ENCODE measurements at places on chromosomes 13 and 19.
A peak's percentile ranks its signal among the peaks of the same experiment; 100 is the strongest.

GRCh38 chr13:45511310-45512097 lies 46.8 kb downstream of the COG3 start:
- no peak for DNase-seq

DNA sequence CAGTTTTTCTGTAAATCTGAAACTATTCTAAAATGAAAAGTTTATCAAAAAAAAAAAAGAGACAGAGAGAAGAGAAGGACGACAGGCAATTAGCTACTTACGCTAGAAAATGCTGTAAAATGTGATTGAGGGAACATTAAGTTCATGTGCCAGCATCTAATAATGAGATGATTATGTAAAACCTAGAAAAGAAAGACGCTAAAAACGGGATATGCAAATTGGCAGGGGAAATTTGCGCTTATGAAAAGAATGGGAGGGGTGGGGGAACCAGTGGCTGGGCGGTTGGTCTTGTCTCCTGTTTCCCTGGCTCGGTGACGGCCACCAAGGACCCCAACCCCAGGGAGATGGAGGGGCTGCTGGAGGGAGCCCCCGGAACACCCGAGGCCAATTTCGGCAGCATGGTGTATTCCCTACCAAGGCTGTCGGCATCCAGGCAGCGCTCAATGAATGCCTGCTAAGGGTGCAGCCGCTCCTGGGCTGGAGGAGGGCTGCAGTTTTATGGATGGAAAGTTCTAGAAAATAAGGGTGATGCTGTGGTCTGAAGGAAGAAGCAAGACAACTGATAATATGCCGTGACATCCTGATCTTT lies 34.2 kb downstream of the GNG7 start:
- no peak for DNase-seq

- DNase-seq, result peak; percentile 57
These were observed 669 bp downstream of the GADD45B start for GRCh38 chr19:2476451-2477140.

GRCh38 chr19:39554701-39555311 lies 14.8 kb upstream of the EID2 start:
- no peak for DNase-seq

DNA sequence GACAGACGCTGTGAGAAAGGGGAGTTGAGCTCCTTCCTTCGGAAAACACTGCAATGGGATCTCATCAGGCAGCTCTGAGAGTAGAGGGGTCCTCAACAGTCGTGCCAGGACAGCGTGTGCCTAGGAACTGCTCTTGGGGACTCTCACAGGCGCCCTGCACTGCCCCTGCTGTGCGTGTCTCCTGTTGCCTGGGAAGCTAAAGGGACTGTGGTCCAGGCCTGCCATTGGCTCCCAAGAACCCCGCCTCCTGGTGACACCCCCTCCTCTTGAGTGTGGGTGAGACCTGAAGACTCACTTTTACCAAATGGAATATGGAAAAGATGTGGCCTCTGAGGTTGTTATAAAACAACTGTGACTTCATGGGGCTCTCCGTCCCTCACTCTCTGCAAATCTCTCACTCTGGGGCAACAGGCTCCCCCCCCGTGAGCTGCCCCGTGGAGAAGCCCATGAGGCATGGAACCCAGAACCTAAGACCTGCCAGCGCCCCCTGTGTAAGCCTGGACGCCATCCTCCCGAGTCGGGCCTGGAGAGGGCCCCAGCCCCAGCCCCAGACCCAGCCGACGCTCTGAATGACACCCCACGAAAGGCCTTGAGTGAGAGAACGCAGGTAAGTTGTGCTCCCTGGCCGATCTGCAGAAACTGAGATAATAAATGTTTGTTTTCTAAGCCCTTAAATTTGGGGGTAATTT lies 302.7 kb downstream of the FGF9 start:
- no peak for DNase-seq

- DNase-seq, result no peak
These were observed 772 bp downstream of the PARP4 start for GRCh38 chr13:24511816-24512196.

- DNase-seq, result no peak
These were observed 385.7 kb downstream of the DCT start for GRCh38 chr13:94093652-94094315.

DNA sequence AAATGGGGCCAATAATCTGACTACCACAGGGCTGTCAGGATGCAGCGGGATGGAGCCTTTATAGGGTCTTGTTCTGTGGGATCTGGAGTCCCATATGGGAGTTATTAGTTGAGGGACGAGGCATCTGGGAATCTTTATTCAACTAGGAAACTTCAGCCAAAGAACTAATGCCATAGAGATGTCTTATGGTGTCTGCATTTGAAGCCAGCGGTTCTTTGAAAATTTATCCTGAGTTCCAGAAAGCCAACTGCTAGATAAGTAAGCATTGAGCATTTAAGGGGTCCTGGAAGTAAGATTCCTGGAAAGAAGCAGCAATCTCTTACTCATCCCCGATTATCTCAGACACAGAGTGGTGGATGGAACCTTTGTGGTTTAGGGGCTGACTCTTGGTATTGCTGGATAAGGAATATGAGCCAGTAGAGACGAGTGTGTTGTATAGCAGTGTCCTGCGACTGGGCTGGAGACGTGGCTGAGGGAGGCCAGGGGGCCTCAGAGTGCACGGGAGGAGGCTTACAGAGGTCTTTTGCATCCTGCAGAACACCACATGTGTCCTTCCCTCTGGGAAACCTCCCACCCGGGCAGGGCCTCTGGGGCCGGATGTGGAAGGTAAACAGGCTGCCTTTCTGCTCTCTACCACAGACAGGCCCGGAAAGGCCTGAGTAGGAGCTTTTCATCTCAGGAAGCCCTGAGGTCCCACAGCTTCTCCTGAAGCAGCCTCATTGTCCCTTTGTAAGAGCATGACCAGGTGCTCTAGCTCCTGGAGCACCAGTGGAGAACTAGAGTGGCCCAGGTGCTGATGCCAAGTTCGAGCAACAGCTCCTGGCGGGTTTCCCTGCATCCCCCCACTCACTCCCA lies 28.8 kb downstream of the ACTN4 start:
- DNase-seq, result no peak

DNA sequence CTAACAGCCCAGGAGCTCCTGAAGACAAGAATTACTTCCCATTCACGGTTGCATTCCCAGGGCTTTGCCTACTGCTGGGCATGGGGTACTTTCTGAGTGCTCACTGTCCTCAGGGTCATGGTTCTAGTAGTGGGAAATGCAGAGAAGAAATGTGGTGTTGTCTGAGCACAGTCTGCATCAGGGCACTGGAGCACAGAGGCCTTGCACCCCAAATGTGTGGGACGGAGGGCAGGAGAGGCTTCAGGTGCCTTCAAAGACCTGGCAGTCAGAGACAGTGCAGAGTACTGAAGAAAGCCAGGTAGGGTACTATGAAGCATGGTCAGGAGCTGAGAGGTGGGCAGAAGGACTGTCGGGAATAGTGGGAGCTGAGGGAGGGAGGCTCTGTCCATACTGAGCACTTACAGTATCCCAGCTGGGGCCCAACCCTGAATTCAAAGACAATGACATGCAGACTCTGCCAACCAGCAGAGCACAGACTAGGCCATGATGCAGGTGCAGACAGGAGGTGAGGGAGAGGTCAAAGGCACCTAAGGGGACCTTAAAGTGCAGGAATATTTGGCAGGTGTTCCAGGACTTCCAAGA lies 144.4 kb downstream of the USP12 start:
- no peak for DNase-seq

- no peak for DNase-seq
These were observed 35.5 kb downstream of the PCDH8 start for GRCh38 chr13:52812941-52813340.

DNA sequence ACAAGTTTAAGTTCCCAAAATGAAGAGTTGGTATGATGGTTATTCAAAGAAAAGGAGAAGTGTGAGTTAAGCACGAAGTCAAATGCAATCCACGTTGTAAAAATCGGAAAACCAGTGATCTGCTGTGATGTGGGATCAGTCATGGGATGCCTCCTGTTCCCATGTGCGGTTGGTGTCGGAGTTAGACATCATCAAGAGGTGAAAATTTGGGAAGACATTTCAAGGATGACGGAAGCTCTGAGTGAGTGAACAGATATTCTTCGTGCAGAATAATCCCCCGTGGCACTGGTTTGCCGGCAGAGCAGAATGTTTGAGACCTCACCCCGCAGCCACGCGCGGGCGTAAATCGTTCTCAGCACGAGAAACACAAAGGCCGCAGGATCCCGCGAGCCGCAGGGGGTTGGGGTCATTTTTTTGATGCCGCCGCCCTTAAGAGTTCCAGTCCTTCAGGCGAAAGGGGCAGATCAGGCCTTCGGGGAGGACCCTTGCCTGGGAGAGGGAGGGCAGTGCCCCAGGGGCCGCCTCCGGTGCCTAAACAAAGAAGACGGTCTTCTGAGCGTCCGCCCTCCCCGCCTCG lies 13.7 kb upstream of the SOX1 start:
- no peak for DNase-seq

GRCh38 chr19:9945319-9945966 lies 9.1 kb upstream of the OLFM2 start:
- DNase-seq, result no peak

DNA sequence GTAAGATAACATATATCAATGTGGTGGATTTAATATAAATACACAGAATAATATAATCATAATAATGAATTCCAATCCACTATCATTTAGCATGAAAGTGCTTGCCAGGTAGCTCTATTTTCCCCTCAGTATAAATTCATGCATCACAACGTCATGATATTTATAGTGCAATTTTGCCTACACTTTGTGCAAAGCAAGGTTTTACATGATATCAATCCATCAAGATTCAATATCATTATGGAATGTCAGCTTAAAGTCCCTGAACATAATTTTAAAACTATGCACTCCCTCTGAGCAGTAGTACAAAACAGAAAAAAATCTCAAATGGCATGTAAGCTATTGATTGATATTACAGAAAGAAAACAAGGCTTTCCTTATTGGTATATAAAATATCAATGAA lies 962.2 kb upstream of the PCDH20 start:
- no peak for DNase-seq

DNA sequence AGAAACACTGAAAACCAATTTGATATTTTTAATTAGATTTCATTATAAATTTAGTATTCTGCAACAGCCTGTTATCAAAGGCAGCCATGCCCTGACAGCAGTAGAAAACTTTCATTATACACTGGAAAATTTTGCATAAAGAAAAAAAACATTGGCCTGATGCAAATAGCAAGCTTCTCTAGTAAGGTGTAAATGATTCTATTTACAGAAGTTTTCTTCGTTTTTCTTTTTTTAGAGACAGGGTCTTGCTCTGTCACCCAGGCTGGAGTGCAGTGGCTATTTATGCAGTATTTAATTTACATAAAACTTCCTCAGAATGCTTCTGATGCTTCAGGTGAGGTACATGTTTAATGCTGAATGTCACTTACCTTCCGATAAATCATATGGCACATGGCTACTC lies 67.0 kb downstream of the ABCC4 start:
- no peak for DNase-seq

DNA sequence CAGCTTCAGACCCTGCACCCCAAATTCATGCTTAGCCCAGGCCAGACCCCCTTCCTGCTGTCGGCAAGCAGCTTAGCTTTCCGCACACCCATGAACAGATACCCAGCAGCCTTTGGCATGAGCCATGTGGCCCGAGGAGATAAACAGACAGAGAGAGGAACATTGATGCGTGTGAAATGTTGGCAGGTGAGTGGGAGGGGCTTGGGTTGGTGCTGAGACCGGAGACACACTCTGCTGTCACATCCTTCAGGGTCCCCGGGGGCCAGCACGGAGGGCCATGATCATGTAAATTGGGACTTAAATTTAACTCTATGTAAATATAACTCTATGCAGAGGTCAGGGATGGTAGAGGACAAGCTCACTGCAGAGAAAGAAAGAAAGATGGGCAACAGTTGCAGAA lies 1.5 kb downstream of the CD22 start:
- DNase-seq, result no peak
